Activated T-cell treated with anti-CD3 and anti-CD28 coated beads for 48 hours (primary cell): ENCODE measurements at places on chromosomes 12 and 14.

GRCh38 chr12:14635776-14636175 is 60.6 kb downstream of the GUCY2C start:
- DNase-seq = no peak

DNA sequence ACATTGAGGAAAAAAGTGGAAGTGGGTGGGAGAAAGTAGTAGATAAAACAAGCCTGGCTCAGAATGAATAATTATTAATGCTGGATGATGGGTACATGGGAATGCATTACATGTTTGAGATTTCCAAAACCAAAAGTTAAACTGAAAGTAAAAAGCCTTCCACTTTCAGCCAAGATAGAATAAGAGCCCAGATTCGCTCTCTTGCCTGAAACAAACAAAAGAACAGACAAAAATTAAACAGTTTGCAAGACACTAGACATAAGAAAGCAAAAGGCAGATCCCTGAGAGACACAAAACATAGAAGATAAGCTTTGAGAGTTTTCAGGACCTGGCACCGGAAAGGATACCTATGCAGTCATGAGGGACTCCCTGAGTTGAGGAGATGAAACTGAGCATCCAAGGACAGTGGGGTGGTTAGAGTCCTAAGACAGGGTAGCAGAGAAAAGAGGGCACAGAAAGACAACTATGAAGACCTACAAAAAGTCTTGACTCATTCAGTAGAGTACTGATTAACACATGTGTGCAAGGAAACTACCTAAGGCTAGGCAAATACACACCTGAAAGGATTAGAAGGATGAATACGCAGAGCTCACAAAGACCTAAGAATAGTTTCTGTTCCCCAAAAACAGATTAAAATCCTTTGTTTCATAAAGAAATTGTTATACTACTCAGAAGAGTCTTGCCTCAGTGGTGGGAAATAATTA is 54.1 kb downstream of the CEP83 start:
- no peak for DNase-seq

DNA sequence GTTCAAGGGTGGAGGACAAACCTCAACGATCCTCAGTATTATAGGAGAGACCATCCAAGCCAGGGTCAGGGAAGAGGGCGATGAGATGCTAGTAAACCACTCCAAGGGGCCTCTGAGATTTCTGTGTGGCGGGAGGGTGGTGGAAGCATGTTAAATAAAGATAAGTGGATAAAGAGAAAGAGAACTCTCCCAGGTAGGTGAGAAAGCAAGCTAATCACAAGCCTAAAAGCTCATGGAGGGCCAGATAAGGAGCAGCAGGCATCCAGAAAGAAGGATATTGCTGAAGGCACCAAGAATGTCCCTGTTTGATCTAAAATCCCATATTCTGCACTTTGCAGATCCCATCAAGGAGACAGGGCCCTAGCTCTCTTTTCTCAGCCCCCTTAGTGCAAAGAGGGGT is 48.3 kb upstream of the PARP11 start:
- no peak for DNase-seq

- no peak for DNase-seq
Observed at GRCh38 chr14:72597252-72598233, 296.4 kb downstream of the DPF3 start.

- no peak for DNase-seq
Observed at GRCh38 chr12:92732716-92733115, 29.9 kb downstream of the PLEKHG7 start.

- no peak for DNase-seq
Observed at GRCh38 chr14:48125654-48126053, 450.2 kb upstream of the MDGA2 start.

GRCh38 chr12:104605685-104606084 is 148.9 kb downstream of the CHST11 start:
- DNase-seq = no peak

GRCh38 chr14:68941820-68942219 is 37.3 kb downstream of the ACTN1 start:
- no peak for DNase-seq

- no peak for DNase-seq
Observed at GRCh38 chr12:66665435-66665985, 13.4 kb downstream of the GRIP1 start.

DNA sequence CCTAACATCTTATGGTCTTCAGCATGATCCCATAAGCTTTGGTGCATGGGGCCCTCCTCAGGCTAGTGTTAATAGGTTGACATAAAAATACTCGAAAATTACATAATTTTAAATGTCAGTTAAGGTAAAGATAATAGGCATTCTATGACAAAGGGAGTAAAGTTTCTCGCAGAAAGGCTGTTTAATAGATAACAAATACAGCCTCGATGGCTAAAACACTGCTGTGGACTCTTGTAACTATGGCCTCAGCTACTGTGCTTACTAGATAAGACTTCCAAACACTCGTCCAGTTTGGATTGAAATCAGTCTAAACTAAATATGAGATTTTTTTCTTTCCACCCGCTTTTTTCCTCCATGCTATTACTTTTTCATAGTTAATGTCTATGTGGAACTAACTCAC is 23.2 kb upstream of the MGST1 start:
- DNase-seq = no peak

DNA sequence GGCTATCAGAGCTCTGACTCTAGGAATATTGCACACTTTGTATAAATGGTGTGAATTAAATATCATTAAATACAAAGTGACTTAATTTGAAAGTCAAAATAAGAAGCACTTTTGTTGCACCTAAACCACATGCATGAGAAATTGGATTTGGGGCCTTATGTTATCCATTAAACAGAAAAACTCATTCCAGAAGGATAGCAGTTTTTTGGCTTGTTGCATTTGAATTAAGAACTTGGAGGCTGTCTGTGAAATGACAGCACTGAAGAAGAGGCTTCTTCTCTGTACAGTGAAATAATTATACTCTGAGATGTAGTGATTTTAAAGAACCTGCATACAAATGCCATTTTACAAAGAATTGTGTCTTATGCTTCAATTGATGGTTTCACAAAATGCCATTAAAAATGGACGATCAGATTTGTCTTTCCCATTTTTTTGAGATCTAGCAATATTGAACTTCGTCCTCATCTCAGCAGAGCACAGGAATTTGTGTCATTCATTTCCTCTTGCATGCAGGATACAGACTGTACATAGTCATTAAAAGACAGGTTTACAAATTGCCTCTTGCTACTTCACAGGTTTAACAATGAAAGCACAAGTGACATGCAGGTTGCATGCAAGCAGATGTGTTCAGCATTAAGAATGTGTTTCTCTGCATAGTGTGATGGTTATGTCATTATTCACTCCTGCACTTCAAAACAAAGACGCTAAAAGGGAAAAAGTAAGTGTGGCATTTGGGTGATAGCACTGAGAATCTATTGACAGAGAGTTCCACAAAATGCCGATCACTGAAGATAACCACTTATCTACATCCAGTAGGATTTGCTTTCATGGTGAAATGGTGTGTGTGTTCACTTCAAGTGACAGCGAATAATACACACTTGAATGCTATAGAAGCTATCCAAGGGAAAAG is 35.9 kb upstream of the PYGL start:
- no peak for DNase-seq

DNA sequence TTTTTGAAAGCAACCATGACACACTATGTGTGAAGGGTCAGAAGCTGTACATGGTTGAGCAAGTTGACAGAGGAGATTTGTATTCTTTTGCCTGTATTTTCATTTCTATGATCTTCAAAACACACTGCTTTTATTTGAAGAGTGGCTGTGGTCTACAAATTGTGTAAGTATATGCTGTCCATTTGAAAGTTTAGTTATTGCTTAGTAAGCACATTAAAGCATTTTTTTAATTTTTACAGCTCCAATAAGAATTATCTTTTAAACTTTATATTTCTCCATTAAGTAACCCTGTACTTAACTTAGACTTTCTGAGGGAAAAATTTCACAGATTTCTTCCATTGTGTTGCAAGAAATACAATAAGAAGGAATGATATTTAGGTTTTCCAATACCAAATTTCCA is 915.2 kb downstream of the SLC6A15 start:
- DNase-seq = no peak

GRCh38 chr12:29486972-29487371 is 10.5 kb downstream of the OVCH1 start:
- no peak for DNase-seq

DNA sequence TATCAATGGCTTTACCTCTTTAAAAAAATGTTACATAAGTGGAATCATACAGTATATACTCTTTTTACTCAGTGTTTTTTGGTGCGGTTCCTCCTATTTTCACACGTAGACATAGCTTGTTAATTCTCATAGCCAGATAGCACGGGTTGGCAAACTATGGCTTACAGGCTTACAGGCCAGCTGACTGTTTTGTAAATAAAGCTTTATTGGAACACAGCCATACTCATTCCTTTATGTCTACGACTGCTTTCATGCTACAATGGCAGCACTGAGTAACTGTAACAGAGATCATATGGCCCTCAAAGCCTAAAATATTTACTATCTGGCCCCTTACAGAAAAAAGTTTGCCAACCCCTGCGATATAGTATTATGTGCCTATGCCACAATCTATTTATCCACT is 5.8 kb upstream of the DAAM1 start:
- no peak for DNase-seq

GRCh38 chr12:76939701-76940100 is 60.9 kb upstream of the CSRP2 start:
- no peak for DNase-seq

GRCh38 chr12:68342966-68343365 is 10.8 kb upstream of the MDM1 start:
- DNase-seq = no peak

DNA sequence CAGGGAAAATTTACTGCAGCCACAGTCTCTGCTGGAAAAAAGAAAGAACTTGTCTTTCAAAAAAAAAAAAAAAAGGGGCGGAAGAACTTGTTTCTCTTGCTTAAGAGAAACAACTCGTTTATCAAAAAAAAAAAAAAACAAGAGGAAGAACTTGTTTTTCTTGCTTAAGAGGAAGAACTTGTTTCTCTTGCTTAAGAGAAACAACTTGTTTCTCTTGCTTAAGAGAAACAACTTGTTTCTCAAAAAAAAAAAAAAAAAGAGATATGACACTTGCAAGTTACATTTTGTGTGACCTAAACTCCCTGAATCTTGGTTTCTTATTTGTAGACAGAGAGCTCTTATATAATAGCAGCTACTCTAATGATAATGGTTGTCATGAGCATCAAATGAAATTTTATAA is 44.7 kb upstream of the USP15 start:
- DNase-seq = no peak

- DNase-seq = no peak
Observed at GRCh38 chr14:33207467-33208017, 268.9 kb downstream of the NPAS3 start.

DNA sequence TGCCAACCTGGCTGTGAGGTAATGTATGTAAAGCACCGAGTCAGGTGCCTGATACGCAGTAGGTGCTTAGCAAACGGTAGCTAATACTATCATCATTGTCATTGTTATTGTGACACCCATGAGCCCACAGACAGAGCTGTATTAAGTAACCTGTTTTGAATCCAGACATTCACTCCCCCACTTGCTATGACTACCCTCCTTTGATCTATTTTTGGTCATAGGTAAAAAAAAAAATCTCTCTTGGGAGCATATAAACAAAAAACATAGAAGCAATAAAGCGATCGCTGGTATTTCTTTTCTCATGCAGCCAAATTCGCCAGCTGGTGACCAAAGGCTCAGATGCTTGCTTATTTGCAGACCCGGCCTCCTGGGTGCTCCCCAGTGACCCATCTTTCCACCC is 330.2 kb downstream of the DPF3 start:
- no peak for DNase-seq

DNA sequence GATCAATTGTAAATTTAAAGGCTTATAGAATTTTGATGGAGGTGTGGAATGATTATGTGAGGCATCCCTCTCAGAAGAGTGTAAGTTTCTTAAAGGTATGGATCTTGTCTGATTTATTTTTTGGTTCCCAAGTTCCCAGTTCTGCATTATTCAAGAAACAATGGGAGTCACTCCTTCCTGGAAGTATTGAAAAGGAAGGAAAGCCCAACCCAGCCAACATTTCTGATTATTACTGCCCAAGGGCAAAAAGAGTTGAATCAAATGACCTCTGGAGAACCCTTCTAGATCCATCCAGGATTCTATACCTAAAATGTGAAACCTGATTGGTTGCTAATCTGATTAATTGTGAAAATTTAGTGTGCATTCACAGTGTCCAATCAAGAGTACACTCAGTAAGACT is 166.2 kb downstream of the ANO2 start:
- no peak for DNase-seq

DNA sequence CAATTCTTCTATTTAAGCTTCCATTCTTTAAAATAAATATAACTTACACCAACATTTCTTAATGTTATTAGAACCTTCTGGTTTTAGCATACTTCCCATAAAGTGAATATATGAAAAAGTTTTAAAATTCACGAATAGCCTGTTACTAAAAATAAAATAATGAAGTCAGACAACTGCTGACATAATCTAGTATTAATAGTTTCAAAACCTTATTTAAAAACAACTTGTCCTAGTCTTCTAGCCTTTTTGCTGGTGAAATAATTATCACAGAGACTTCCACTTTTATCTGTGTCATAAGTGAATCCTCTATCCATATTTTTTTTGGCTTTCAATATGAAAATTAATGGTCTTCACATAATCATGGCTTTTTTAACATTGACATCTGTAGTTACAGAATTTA is 93.8 kb upstream of the MON2 start:
- no peak for DNase-seq

GRCh38 chr12:2877953-2878732 is 1.1 kb downstream of the RHNO1 start:
- DNase-seq = no peak

DNA sequence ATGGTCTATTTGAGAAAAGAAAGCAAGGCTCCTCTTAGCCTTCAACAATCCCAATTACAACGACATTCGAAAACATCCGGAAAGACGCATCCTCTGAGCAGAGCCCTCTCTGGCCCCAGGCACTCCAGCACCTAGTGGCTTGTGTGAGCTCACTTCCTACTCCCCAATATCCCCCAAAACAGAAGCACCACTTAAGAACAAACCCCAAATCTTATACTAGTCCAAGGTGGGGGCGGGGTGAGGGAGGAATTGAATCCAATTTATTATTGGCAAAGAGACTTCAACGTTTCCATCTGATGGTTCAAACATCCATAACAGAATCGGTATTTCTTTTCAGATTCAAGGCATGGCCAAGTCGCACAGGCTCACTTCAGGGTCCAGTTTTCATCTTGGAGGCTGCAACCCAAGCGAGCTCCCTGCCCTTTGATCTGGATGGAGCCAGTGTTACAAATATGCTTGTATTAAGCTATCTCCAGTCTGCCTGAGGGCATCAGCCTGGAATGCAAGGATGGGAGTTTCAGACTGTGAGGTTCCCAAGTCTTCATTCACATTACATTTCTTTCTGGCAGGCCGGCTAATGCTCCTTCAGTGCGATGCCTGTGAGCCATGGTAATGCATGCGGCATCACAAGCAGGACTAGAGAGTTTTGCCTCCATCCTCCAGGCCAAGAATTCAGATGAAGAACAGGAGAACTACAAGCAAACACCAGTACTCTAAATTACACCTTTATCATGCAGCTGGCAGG is 132.5 kb upstream of the FOXN3 start:
- no peak for DNase-seq

- DNase-seq = no peak
Observed at GRCh38 chr12:112163471-112163991, 38.2 kb downstream of the TRAFD1 start.
